ENCODE measurements at places on chromosomes 5 and 9.
A peak's percentile ranks its signal among the peaks of the same experiment; 100 is the strongest.

GRCh38 chr5:117982691-117983090 is 1005.7 kb downstream of the DTWD2 start:
- no peak for DNase-seq

DNA sequence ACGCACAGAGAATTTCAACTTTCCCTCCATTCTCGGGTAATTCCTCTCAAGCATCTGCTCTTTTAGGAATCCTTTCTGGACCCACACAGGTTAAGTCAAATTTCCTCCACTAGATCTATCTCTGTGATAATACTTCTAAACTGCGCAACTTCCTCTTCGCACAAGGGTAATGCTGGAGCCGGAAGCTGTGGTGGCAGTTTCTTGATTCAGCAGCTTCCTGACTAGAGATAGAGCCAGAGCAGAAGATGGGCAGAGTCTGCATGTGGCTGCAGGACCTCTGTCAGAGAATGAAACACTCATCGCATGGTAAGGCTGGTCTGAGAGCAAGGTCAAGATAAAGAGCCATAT is 11.1 kb upstream of the CDC42SE2 start:
- DNase-seq, result peak; percentile 49

- no peak for DNase-seq
Observed at GRCh38 chr5:23208959-23209431, 298.4 kb upstream of the PRDM9 start.

GRCh38 chr9:79135681-79136415 is 435.9 kb upstream of the TLE4 start:
- DNase-seq, result no peak

GRCh38 chr5:98635656-98636055 is 137.8 kb upstream of the RGMB start:
- DNase-seq, result no peak

DNA sequence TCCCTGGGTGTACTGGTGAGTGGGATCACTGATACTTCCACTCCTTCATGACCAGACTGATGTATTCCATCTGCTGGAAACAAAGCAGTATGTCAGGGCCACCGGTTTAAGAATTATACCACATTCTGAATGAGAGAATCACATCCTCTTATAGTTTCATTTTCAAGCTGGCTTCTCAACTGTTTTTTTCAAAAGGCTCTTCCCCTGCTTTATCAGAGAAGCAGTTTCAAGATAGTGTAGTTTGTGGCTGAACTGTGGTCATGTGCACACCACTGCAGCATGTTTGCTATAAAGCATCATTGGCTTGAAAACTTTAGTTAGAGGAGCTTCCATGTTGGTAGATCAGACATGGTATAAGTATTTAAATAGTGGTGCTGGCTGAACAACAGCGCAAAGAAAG is 450.5 kb upstream of the CDH10 start:
- no peak for DNase-seq

GRCh38 chr9:137853392-137853995 is 24.1 kb upstream of the CACNA1B start:
- DNase-seq, result no peak

DNA sequence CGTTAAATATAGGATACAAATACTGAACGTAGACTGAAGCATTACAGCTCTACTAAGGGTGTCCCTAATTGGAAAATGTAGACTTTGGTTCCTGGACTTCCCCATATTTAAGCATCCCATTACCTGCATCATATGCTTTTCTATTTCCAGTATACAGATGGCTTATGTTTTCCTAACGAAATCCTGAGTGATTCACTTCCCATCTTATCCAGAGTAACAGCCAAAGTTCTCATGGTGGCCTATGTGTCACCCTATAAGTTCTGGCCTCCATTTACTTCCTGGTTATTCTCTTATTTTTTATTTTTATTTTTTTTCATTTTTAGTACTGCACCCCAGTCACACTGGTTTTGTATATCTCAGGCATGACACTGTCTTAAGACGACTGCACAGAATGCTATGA is 552.3 kb downstream of the PRDM9 start:
- no peak for DNase-seq

- DNase-seq, result no peak
Observed at GRCh38 chr5:54421976-54422375, 33.5 kb upstream of the HSPB3 start.

DNA sequence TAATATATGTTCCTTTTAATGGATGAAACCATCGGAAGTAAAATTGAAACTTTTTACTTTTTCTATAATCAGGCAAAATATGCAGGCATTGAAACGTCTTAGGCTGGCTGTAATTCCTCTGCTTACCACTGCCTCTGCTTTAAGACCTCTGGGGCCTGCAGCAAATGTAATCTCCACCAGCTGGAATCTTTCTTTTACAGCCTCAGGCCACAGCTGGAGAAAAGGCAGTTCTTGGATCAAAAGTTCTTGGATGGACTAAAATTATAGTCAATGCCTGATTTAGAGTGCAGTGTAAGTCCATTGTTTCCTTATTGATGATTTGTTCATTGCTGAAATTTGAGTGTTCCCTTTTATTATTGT is 396.7 kb downstream of the KCTD16 start:
- DNase-seq, result no peak

DNA sequence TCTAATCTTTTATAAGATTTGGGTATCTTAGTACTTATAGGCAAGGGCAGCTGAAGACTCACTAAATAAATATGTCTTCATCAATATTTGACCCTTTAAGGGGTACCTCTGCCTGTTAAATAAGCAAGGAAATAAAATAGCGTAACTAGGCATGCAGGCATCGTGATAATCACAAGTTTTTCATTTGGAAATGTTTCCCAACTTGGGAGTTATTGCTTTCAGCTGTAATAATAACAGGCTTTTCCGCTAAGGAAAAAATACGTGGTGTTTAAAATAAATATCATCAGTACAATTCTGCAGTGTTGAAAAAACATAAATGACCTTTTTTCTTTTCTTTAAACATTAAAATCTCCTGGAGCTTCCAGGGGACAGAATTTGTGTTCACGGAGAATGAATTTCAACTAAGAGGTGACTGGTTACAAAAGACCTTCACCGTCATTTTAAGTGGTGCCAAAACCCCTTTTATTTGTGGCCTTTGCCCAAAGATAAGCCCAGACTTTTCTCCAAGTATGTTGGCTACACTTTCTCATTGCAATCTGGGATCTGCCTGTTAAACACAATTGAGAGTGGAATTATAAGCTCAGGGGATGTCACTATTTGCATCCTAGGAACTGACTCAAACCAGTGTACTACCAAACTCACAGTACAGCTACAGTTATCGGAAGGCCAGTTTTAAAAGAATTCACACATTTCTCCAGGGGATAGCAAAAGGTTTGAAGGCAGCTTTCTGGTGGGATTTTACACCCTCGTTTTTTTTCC is 218.6 kb downstream of the FBXL7 start:
- no peak for DNase-seq

GRCh38 chr5:173839117-173839713 is 48.9 kb upstream of the CPEB4 start:
- no peak for DNase-seq

DNA sequence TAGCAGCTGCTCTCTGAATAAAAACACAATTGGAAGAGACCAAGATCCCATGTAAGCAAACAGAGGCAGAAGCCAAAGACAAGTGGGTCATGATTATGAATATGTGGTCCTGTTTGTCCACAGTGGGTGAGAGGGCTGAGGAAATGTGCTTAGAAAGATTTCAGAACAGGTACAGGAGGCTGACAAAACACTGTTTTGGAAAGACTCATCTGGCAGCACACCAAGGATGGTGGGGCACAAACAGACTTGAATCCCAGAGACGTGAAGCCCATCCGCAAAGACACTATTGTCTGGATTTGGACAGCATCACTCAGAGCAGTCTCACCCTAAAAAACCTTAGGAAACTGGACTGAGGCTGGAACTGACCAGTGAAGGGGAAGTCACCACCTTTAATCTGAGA is 85.0 kb downstream of the ADRB2 start:
- no peak for DNase-seq

DNA sequence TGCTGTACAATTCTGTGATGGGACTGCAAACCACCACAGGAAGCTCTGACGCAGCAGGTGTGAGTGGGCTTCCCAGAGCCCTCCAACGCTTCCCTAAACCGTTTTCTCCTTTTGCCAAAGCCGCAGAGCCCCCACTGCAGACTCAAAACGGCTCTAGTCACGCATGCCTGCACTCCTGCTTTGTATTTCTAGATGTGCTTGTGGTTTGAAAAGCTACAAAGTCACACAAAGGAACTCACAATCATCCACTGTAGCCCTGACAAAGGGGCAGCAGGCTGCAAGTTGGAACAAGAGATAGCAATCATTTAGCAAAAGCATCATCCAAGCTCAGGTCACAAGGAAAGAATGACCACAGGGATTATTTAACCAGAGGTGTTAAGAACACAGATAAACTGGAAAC is 79.3 kb downstream of the PTPN3 start:
- no peak for DNase-seq

DNA sequence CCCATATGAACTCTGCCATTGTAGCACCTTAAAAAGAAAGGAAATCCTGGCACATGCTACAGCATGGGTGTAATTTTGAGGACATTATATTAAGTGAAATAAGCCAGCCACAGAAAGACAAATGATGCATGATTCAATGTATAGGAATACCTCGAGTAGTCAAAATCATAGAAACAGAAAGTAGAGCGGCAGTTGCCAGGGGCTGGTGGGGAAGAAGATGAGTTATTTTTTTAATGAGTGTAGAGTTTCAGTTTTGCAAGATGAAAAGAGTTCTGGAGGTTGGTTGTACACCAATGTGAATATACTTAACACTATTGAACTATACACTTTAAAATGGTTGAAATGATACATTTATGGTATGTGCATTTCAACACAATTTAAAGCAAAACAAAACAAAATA is 133.0 kb downstream of the ZDHHC21 start:
- no peak for DNase-seq

- DNase-seq, result no peak
Observed at GRCh38 chr9:15127831-15128230, 179.2 kb downstream of the TTC39B start.

DNA sequence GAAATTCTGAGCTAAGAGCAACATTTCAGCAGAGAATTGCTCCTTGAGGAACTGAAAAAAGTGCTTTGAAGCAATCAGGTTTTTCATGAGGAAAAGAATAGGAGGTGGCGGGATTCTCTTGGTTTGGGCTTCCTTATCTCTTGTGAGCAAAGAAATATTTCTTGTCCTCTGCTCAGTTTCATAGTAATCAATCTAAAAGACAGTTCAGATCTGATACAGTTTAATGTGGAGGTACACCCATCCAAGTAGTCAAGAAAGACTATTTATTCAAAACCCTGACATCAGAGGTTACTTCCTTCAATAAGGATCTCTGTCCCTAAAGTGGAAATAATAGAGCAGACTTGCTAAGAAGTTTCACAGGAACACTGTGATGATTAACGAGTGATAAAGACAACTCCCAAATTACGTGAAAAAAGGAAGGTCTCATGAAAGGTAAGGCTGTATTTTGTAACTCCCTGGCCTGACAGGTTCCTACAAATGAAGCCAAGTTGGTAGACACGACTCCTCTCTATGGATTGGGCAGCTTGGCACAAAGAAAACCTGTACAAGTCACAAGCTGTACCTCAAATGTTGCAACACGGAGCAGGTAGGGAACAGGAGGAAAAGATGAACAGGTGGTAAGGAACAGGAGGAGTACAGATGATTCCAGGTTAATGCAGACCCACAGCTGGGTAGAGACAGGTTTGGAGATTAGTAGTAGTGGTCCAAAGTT is 94.1 kb downstream of the SUSD1 start:
- no peak for DNase-seq

Measured in stimulated activated CD8-positive, alpha-beta memory T cell treated with anti-CD3 and anti-CD28 coated beads, Interleukin-4, amount 100 ng/mL, for 1 hour (primary cell).